T-helper 2 cell treated with Interferon-gamma antibody and Interleukin-4, amounts not matched to agents 5 μg/mL and 100 μg/mL, for 36 hours (primary cell): ENCODE measurements at places on chromosomes 16 and 17.
A peak's percentile ranks its signal among the peaks of the same experiment; 100 is the strongest.

DNA sequence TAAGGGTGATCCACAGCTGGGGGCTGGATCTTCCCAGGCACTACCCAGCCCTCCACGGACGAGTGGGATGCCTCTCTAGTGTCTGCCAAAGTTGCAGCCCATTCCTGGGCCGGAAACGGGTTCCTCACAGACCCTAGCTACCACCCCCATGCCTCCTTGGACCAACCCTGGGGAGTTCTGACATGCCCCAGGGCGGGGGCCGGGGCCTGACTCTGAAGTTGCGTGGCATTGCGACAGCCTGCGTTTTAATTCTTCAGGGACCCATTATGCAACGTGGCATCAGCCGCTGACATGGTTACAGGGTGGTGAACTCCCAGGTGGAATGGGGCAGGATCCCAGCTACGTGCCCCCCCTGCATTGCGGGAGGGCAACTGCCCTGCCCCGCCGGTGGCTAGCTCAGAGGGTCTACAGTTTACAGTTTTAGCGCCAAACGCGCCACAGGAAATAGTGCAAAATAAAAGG is 2.7 kb downstream of the CBX4 start:
- DNase-seq, result no peak

DNA sequence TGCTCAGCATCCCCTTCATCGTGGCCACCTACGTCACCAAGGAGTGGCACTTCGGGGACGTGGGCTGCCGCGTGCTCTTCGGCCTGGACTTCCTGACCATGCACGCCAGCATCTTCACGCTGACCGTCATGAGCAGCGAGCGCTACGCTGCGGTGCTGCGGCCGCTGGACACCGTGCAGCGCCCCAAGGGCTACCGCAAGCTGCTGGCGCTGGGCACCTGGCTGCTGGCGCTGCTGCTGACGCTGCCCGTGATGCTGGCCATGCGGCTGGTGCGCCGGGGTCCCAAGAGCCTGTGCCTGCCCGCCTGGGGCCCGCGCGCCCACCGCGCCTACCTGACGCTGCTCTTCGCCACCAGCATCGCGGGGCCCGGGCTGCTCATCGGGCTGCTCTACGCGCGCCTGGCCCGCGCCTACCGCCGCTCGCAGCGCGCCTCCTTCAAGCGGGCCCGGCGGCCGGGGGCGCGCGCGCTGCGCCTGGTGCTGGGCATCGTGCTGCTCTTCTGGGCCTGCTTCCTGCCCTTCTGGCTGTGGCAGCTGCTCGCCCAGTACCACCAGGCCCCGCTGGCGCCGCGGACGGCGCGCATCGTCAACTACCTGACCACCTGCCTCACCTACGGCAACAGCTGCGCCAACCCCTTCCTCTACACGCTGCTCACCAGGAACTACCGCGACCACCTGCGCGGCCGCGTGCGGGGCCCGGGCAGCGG is 3.2 kb downstream of the UTS2R start:
- DNase-seq, result no peak

GRCh38 chr17:18921912-18922451 is 30.0 kb upstream of the SLC5A10 start:
- peak; percentile 48 for DNase-seq

DNA sequence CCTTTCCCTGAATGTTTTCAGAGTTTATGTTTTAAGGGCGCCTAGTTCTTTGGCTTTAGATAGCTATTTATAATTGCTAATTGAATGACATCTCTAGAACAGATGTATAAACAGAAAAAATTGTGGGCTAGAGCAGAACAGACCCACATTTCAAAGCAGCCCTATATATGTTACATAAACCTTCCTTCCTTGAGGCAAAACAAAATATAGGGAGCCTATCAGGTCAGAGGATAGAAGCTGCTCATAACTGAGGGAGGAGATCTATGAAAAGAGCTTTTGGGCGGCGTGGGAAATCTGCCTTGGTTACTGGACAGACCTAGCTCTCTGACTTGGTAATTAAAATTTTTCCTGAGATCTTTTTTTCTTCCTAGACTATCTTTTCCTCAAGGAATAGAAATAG is 68.4 kb downstream of the SPAG9 start:
- DNase-seq, result no peak

DNA sequence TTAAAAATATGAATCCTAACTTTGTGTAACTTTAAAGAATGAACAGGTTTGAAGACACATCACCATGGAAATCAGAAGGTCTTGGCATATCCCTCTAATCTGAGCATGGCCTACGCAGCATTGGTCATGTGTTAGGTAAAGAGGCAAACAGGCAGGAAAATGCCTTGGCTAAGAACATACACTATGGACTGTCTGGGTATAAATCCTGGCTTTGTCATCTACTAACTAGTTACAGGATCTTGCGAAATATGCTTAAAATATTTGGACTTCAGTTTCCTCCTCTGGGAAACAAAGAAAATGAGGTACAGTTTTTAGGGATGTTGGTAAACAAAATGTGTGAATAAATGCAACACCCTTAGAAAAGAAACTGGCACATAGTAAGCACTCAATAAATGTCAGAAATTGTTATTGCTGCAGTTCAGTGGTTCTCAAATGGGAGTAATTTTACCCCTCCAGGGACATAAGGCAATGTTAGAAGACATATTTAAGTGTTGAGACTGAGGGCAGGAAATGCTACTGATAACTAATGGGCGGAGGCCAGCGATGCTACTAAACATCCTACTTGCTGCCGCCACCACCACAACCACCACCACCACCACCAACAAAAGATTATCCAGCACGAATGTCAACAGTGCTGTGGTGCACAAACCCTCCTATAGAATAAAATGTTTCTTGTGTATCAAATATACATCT is 770.8 kb upstream of the SOX9 start:
- no peak for DNase-seq

DNA sequence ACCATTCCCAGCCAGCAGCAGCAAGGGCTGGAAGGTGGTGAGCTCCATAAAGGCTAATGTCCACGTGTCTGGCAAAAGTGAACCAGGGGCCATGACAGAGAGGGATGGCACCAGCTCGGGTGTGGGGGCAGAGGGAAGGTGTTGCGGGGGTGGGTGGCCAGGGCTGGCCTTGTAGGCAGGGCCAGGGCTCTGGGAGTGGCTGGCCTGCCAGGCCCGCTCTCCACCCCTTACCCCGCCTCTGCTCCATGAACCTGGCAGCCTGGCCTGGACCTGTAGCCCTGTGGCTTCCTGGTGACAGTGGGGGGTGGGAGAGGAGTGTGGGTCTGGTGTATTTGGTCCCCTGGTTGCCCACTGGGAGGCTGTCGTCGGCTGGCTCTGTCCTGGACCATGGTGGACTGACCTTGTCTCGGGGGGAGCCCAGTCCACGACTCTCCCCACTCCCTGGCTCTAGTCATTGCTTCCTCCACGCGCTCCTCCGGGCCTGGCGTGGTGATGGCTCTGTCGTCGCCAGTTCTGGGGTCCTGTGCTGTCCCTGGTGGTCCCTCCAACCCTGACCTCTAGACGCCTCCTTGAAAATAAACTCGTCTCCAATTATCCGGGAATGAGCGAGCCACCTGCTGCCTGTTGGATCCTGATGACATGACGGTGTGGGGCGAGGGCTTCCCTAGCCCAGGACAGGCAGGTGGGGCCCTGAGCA is 50.0 kb downstream of the ENGASE start:
- DNase-seq, result no peak

GRCh38 chr17:40072040-40072734 is 9.4 kb downstream of the THRA start:
- no peak for DNase-seq

DNA sequence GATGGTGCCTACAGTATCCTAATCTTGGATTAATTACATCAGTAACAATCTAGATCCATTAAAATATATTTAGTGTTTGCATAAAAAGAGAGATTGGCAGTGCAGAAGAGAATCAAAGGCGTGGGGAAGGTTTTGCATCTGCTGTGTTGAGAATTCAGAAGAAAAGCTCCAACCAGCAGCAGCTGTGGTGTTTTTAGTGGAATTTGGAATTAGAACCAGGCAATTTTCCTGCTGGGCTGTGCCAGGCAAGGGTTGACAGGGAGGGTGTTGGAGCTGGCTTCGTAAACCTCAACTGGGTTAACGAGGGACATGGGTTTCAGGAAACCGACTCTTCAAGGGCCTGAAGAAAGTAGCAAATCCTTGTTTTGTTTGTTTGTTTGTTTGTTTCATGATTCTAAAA is 107.8 kb upstream of the WSCD1 start:
- no peak for DNase-seq

- peak; percentile 17 for DNase-seq
Measured at GRCh38 chr17:30379303-30379902, 676 bp downstream of the CPD start.

GRCh38 chr17:11880714-11881113 is 116.6 kb downstream of the ZNF18 start:
- no peak for DNase-seq

- no peak for DNase-seq
Measured at GRCh38 chr17:69779378-69780214, 295.4 kb upstream of the KCNJ16 start.

DNA sequence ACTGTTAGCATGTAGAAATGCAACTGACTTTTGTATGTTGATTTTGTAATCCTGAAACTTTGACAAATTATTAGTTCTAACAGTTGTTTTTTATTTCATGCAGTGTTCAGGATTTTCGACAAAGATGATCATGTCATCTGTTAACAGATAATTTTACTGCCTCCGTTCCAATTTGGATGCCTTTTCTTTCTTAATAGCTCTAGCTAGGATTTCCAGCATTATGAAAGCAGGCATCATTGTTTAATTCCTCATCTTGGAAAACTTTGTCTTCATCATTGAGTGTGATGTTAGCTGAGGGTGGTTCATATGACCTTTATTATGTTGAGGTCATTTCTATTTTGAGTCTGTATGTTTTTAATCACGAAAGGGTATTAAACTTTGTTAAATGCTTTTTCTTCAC is 31.9 kb downstream of the RMI2 start:
- no peak for DNase-seq

DNA sequence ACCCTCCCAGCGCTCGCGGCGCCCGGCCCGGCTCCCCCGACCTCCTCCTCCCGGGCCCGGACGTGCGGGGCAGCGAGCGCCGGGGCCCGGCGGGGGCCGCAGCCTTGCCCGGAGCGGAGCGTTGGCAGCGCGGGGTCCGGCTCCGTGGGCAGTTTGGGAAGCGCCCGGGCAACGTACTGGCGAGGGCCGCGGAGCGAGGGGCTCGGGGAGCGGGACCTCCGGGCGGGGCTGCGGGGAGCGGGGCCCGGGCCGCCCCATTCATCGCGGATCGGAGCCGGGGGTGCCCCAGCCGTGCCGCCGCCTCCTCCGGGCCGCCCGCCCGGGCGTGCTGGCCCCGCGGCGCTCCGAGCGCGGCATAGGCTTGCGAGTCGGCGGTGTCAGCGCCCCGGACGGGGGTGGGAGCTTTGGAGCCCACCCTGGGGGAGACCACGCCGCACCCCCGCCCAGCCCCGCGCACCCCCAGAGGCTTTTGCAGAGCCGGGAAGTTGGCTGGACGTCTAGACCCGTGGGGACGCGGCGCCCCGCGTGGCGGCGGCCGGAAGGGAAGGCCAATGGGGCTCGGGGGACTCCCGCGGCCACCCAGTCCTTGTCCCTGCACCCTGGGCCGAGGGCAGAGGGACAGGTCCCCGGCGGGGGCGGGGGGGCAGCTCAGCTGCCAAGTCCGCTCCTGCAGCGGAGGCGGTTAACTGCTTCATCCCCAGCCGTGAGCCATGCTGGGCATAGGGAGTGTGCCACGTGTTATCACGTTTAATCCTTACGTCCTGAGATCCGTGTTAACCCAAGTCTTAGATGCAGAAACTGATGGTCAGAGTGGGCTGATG is 852 bp downstream of the ZNF469 start:
- no peak for DNase-seq

DNA sequence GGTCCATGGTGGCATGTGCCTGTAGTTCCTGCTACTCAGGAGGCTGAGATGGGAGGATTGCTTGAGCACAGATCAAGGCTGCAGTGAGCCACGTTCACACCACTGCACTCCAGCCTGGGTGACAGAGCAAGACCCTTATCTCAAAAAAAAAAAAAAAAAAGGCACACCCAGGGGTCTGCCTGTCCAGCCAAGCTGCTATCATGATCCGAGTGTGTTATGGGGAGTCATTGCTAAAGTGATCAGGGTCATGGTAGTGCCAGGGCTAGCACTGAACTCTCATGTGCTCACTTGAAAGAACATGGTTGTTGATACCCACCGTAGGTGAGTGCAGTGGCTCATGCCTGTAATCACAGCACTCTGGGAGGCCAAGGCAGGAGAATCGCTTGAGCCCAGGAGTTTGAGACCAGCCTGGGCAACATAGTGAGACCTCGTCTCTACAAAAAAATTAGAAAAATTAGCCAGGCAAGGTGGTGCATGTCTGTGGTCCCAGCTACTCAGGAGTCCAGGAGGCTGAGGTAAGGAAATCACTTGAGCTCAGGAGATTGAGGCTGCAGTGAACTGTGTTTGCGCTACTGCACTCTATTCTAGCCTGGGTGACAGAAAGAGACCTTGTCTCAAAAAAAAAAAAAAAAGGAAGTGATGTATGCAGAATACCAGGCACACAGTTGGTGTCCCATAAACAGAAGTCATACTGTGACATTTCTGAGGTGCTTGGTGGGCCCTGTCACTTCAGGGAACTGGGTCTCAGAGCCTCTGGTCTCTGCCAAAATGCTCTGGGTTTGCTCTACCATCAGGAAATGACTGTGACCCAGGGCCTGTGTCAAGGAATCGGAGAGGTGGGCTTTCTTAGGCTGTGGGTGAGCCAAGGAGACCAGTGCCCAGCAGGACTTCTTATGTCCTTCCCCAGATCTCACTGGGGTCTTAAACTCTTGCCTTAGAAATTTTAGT is 2.2 kb downstream of the PRM1 start:
- DNase-seq, result no peak

GRCh38 chr16:56262551-56263245 is 71.4 kb downstream of the GNAO1 start:
- no peak for DNase-seq

DNA sequence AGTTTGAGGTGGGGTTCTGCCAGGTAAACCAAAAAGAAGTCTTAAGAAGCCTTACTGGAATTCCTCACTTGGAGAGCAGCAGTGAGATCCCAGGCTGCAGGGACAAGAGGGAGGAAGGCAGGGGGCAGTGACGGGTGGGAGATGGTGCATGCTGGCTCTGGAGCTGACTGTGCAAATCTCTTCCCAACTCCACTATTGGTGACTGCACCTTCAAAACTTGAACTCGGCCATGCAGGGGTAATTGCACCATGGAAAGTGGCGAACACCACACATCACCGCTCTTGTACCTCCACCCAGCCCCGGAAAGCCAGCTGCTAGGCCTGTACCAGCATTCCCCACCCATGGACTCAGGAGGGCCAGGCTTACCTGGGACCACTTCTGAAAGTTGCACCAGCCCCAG is 51.4 kb upstream of the CDR2 start:
- no peak for DNase-seq

- peak; percentile 35 for DNase-seq
Measured at GRCh38 chr17:7579834-7580603, 581 bp downstream of the CD68 start.

GRCh38 chr17:41530062-41531048 is 2.2 kb upstream of the KRT19 start:
- no peak for DNase-seq

- no peak for DNase-seq
Measured at GRCh38 chr16:53121661-53122060, 66.9 kb downstream of the CHD9 start.

- DNase-seq, result no peak
Measured at GRCh38 chr17:35169835-35170363, 22.3 kb downstream of the UNC45B start.
